CD8-positive, alpha-beta T cell (primary cell): ENCODE measurements at places on chromosomes 11 and 22.

- DNase-seq = peak; percentile 48
Observed at GRCh38 chr22:39514373-39514973, 5.9 kb upstream of the ATF4 start.

DNA sequence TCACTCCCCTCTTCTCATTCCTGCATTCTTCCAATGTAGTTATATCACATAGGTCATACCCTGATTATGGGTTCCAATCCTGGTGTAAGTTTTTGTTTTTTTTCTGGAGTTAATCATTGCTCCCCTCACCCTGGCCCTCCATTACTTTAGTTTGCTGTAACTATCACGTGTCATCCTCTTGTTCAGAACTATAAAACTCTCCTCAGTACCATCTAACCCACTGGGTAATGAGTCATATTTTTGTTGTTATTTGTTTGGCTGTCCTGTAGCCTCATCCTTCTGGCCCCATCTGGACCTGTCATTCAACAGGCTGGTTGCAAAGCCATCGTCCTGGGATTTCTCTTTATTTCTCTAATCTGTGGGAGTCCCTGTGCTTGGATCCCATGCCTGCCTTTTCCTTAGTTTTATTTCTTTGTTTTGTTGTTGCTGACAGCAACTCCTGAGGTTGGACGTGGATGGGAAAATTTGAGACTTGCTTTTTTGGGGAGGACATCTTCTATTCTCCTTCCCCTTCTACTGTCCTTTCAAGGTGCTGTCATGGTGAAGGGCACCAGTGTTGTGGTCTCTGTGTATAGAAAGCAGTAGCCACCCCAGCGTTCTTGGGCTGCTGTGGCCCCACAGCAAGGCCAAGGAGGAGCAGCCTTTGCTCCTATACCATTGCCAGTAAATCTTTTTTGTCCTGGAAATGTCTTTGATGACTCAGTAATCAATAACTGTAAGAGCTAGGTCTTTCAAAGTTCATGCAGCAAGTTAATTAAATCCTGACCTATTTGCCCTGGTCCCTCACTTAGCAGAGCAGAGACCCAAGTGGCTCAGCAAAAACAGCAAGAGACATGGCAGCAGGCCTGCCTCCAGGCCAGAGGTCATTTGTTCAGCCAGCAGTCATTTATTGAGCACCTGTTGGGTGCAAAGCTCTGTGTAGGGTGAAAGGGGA is 82.5 kb downstream of the C22orf31 start:
- DNase-seq = no peak

DNA sequence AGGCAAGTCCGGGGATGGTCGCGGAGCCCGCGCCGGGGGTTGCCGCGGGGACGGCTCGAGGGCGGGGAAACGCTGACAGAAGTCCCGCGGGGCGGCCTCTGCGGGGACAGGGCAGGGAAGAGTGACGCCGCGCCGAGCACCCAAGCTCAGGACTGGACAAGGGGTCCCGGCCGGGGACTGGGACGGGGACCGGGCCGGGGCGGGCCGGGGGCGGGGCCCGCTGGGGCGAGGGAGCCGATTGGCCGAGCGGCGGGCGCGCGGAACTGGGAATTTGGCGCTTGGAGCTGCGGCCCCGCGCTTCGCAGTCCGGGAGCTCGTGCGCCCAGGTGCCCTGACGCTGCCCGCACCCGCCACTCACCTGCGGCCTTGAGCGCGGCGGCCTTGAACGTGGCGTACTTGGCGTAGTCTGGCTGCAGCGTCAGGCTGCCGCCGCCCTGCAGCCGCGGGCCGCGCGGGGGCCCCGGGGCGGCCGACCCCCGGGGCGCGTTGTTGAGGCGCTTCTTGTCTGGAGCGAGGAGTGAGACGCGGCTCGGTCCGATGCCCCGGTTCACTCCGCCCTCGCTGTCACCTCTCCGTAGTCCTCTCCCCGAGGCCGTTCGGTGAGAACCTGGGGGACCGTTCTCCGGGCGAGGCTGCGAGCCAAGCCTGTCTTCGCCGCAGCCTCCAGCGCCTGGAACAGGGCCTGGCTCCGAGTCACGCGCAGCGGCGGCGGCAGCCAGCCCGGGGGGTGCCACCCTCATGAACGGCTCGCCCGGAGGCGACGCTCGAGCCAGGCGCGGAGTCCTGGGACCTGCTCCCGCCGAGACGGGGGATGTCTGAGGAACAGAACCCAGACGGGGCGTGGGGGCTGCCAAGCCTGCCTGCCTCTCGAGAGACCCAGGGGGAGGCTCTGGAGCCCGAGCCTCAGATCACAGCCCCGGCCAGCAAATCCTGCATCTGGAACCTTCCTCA is 4.5 kb downstream of the SHISA8 start:
- peak; percentile 46 for DNase-seq

DNA sequence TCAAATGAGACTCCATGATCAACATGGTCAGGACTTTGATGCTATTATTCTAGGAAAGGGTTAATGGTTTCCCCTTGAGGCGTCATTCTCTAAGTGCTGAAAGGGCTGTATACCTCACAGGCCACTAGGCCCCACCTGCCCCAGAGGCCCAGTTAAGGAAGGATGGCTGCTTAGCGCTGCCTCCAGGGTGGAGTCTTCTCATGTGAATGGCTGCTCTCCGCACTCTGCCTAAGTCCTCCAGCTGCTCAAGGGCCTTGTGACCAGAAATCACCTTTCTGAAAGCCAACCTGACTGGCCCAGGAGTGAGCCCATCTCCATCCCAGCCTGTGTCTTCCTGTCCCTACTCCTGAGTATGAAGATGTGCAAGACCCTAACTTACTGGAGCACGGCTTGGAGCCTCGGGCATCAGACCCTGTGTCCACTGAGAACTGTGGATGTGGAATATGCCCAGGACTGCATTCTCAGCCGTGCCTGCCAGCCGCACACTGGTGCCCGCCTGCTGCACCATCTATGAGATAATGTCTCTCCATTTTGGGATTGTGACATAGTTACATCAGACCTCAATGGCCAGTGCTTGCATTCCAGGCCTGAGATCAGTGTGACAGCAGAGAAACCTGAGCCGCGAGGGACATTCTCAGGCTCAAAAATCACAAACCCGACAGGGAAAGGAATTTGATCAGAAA is 51.0 kb downstream of the SNX19 start:
- no peak for DNase-seq

DNA sequence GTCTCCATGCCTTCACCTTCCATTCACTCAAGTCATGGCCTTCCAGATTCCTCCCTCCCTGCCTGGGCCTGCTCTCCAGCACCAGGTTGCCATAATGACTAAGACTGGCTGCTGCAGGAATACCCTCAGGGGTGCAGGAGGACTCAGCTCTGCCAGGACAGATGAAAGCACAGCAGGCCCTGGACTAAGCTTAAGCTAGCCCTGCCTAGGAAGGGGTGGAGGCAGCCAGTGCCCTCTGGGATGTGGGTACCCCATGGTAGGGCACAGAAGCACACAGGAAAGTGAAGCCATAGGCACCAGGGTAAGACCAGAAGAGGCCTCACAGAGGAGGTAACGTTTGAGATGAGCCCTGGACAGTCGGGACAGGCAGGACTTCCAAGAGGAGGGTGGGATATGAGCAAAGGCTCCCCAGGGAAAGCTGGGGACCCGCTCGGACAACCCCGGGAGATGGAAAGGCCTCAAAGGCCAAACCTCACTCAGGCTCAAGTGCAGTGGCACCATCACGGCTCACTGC is 3.0 kb upstream of the RIN1 start:
- no peak for DNase-seq

- DNase-seq = no peak
Observed at GRCh38 chr11:128046213-128046612, 541.1 kb downstream of the ETS1 start.

GRCh38 chr11:70066136-70066520 is 12.0 kb upstream of the ANO1 start:
- no peak for DNase-seq

DNA sequence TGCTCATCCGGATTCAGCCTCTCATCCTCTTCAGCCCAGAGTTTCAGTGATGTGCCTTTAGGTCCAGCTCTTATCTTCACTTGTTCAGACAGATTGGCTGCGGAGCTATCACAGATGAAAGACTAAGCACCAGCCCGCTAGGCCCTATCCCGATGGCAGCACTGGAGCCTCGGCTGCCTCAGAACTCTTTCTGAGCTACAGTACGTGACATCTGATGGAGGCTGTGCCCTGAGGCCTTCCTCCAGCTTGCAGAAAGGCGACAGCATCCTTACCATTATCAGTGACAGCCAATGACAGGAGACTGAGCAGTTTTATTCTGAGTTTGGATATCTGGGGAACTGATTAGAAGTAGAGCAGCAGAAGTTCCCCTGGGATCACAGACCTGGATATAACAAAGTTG is 4.0 kb downstream of the OR8B8 start:
- no peak for DNase-seq

DNA sequence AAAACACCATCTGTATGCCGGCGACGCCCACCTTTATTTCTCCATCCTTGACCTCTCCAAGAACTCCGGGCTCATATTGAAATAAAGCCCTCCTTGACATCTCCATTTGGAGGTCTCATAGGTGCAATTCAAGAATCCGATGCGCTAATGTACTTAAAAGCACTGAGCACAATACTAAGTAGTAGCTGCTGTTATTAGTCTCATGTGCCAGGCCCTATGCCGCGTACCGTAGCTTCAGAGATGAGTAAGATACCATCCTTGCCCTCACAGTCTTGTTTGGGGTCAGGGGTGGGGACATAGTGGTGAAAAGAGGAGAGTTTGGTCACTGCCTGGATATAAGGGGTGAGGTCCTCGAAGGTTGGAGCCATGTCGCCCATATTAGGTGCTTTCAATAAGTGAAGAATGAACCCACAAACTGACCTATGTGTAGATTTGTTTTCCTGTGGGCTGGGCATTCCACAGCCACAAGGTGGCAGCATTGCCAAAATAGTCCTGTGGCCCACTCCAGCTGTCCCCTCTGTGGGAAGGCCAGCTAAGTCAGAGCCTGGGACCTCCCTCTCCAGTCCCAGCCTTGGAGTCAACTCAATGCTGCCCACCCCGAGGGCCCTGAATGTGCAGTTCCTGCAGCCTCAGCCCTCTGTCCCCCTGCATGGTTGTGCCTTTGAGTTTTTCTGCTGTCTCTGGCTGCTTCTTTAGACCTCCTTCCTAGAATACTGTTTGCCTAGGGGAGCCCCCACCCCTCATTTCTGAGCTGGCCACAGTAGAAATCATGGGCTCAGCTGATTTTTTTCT is 6.5 kb downstream of the DCPS start:
- DNase-seq = peak; percentile 39

DNA sequence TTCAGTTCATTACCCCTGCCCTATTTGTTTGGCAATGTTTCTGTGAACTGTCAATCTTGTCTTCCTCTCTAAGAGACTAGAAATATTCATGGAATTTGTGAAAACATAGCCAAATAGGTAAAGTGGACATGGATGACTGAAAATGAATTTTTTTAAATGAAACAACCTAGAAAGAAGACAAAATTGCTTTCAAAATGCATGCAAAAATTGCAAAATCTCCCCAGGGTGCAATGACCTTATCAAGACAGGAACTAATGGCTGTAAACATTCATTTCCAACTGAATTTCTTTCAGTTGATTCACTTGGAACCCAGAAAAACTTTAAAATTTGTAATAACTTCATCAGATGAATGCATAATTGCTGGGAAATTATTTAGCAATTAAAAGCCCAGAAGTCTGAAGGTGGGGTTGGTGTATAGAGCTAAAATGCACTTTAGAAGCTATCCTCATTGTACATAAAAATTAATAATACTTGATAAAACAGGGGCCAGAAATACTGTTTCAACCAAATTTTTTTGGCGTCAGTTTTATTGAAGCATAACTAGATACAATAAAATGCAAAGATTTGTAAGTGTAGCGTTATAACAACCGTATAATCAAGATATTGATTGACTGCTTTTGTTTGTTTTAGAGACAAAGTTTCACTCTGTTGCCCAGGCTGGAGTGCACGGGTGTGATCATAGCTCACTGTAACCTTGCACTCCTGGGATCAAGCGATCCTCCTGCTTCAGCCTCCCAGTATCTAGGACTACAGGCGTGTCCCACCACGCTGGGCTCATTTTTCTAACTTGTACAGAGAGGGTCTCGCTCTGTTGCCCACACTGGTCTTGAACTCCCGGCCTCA is 27.6 kb upstream of the SLC35C1 start:
- DNase-seq = no peak

DNA sequence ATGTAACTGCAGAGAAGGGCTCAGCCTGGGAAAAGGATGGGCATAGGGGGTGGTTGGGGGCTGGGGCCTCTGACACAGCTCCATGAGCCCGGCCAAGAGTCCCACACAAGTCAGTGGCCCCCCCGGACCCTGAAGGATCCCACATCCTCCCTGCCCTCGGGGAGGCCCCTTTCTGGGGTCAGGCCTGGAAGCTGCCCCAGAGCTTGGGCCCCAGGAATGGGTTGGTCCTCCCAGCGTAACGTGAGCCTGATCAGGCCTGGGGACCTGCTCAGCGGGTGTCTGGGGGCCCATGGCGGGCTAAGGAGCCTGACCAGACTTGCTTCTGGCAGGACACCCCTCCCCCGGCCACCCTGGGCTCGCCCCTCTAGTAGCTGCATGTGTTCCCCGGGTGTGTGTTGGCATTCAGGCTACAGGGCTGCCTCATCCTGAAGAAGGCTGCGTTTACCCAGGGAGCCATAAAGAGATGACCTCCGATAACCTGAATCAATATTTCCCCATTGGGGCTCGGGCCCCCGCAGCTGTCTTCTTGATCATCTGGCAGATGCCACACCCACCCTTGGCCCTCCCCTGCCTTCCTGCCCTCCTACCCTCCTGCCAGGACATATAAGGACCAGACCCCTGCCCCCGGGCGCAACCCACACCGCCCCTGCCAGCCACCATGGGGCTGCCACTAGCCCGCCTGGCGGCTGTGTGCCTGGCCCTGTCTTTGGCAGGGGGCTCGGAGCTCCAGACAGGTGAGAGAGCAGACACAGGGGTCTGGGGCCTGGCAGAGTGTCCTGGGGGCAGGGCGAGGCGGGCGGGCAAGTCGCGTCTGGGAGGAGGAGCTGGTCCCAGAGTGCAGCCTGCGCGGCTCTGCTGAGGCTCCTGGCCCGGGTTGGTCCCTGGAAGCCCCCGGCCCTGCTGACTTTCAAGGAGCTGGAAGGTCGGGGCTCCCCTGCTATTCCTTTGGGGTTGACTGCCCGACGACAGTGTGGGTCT is at the start of gene MUC2:
MUC2 (plus strand) TSS at position 631 of the 978 bp plus-strand sequence.
- no peak for DNase-seq

DNA sequence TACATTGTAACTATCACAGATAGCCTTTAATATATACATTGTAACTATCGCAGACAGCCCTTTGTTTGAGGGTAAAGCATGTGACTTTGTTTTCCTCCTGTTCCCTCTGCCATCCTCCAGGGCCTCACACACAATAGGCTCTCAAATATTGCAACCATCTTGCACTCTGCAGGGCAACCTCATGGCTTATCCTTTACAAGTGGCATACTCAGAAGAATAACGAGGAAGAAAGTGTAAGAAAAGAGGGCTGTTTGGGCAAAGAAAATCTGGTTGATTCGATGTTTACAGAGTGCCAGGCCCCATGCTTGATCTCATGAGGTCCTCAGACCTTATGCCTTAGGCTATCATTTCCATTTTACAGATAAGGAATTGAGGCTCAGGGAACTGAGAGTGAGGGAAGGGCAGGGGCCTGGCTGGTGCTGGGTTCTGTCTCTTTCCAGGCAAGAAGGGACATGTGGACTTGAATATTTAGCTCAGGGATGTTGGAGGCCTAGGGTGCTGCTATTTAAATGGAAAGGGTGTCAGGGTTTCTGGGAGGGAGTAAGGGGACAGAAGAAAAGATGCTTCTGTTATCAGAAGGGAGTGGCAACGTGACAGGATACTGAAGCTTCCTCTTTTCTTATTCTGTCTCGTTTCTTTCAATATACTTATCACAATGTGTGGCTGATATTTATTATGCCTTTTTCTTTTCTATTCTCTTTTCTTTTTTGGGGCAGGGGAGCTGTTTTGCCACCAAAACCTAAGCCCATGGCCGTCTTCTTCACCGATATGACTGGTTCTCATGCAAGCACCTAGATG is 1.1 kb upstream of the SAMM50 start:
- DNase-seq = no peak

GRCh38 chr11:42237701-42238235 is 778.3 kb upstream of the LRRC4C start:
- DNase-seq = no peak

- no peak for DNase-seq
Observed at GRCh38 chr11:126007238-126007637, 55.4 kb downstream of the CDON start.
